ENCODE measurements at places on chromosomes 7 and 10.

GRCh38 chr7:142881586-142882337 is 3.8 kb downstream of the TRPV6 start:
- DNase-seq: no peak

- DNase-seq: no peak
Measured at GRCh38 chr10:67596641-67597040, 99.4 kb downstream of the CTNNA3 start.

GRCh38 chr10:69419096-69419743 is 2.5 kb upstream of the TACR2 start:
- DNase-seq: no peak

DNA sequence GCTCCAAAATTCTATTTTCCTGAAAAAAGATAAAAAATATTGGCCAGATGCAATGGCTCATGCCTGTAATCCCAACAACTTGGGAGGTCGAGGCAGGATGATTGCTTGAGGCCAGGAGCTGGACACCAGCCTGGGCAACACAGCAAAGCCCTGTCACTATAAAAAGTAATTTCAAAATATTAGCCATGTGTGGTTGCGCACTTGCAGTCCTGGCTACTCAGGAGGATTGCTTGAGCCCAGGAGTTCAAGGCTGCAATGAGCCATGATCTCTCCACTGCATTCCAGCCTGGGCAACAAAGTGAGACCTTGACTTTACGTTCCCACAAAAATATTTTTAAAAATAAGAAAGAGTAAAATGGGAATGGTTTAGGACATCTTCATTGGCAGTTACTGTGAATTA is 104.1 kb upstream of the AFAP1L2 start:
- peak; percentile 52 for DNase-seq

DNA sequence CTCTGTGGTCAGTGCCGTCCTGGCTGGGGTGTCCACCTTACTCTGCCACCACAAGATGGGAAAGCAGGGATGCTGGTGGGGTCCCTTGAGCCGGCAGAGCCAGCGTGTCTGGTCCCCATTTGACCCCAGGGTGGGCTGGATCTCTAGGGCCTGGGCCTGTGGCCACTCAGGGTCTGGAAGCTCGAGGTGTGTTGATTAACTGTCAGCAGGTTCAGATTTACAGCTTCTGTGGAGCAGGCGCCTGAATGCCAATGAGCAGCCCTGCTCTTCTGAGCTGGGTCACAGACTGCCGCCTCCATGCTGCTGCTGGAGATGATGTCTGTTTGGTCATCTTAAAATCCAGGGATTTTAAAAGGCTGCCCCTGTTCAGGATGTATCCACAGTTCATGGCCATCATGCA is 11.3 kb upstream of the DPYSL4 start:
- DNase-seq: no peak

GRCh38 chr7:102119925-102120324 is 166.7 kb upstream of the SH2B2 start:
- no peak for DNase-seq

DNA sequence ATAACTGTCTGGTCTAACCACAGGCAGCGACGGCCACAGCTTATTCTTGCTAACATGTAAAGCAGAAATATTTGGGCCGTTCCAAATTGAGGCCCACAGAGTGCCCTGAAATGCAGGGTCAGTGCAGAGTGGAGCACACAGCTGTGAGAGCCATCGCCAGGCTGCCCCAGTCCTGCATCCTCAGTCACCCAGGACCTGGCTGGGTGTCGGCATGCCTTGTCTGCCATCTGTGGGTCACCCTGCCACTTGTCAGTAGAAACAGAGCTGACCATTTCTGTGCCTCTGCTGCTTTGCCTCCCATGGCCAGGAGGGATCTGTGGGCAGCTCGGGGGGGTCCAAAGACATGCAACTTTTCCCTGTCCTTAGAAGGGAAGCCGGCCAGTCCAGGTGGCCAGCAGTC is 57.3 kb upstream of the BTBD16 start:
- no peak for DNase-seq

GRCh38 chr10:84267503-84268126 is 22.8 kb downstream of the RGR start:
- peak; percentile 66 for DNase-seq

DNA sequence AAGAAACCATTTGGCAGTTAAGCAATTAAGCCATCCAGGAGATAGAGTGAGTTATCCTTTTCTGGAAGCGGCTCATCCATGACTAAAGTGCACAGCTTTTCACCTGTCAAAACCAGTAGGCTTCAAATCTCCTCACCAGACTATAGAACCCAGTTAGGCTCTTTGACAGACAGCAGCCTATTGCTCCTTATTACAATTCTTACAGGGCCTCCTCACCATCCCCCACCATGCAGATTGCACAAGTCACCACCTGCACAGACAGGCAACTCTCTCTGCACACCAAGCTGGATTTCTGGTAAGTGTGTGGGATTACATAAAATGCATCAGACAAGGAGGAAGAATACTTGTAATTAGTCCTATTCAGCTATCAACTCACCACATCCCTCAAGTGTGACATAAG is 301.6 kb downstream of the SNX13 start:
- DNase-seq: no peak

Measured in right cardiac atrium (tissue), 5 donors.